ENCODE measurements at places on chromosomes 12 and 14.

DNA sequence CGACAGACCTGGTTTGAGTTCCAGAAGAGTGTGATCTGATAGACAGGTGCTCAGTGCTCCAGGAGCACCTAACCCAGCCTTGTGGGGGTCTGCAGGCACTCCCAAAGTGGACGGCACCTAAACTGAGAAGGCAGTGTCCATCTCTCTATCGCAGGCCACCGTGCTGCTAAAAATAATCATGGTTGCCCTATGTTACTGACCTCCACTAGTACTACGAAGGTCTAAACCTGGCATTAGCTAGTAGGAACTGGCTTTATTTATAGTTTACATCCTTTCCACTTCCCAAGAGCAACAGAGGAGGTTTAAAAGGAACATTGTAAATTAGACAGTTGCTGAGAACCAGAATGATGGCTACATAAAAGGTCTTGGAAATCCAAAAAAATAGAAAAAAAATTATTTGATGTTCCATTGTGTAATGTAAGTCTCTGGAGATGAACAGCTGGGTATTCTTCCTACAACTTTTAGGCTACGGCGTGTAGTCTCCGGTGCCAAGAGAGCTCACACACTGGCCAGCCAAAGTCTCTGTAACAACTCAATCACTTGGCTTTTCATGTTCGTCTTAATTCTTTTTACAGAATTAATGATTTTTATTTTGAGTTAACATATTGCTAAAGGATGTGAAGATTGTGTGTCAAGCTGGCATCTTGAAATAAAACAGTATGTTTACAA lies 27.3 kb downstream of the PPFIBP1 start:
- no peak for DNase-seq

- no peak for DNase-seq
These were observed 57.0 kb upstream of the DIO3 start for GRCh38 chr14:101504096-101504948.

DNA sequence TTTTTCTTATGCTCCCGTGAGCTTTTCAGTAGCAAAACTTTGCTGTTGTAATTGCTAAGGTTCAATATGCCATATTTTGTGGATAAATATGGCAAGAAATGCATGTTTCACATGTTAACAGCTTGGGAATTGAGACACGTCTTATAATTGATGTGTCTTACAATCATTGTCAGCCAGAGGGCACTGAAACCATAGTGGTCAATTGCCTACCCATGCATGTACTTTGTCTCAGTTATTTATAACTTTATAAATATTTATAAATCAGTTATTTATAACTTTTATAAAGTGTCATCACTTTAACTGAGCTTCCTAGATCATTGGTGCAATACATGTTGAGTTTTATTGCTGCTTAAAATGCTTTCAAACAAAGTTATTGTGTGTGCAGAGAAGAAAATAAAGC lies 82.0 kb downstream of the CATSPERB start:
- DNase-seq = no peak

GRCh38 chr12:21113266-21113665 lies 17.7 kb upstream of the SLCO1B1 start:
- no peak for DNase-seq

GRCh38 chr12:40017488-40017887 lies 88.4 kb downstream of the SLC2A13 start:
- DNase-seq = no peak

- no peak for DNase-seq
These were observed 184.3 kb downstream of the CCDC91 start for GRCh38 chr12:28374556-28374955.

- DNase-seq = peak; percentile 94
These were observed 13.0 kb upstream of the TPCN1 start for GRCh38 chr12:113208041-113208934.

DNA sequence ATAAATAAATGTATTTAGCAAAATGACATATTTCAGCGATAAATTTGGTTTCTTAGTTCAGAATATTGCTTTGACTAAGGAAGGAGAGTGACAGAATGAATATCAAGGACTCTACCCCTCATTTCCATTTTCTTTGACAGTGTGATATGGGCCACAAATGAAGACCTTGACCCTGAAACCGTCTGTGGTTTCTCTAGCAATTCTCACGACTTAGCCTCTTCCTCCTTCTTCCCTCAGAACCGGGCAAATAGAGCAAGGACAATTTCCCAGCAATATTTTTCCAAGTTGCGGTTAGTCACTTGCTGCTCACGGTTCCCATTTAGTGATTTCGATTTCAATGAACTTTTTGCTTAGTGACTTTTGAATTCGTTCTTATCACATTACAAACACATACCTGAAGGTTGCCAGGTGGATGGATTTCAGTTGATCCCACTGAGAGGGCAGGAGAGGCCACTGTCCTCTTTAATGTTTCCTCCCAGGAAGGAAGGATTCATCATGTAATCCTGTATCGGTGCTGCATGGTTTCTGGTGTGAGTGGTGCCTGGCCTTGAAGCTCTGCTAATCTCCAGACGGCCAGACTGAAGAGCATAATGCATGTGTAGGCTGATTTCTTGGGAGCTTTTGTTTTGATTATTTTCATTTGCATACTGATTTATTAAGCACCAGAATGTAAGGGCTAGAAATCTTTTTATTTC lies 77.6 kb downstream of the CHST11 start:
- DNase-seq = no peak

DNA sequence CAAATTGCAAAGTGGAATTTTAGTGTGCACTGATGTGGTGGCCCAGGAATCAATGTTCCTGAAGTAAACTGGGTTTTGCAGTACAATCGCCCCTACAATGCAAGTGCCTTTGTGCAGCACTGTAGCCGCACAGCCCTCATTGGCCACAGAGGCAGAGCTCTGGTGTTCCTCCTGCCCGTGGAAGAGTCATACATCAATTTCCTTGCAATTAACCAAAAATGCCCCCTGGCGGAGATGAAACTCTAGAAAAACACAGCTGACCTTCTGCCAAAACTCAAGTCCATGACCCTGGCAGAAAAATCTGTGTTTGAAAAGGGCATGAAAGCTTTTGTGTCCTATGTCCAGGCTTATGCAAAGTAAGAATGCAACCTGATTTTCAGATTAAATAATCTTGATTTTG lies 117.9 kb upstream of the PRB2 start:
- DNase-seq = no peak

- DNase-seq = no peak
These were observed 28.5 kb upstream of the MAGOHB start for GRCh38 chr12:10641735-10642500.

DNA sequence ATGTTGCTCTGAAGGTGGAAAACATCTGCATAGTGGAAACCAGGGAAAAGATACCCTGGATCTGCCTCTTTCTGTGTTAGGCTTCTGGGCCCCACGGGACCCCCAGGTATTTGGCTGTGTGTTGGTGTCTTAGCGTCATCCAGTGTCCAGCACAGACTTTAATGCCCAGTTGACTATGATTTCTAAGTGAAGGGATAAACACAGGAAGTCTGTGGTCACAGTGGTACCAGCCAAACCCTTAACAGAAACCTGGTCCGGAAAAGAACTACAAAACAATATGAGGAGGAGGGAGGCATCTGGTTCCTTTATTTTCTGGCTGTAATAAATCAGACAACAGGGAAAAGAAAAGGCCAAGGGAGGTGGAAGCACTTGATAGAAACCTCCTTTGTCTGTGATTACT lies 56.4 kb downstream of the CMKLR1 start:
- DNase-seq = peak; percentile 56
